Activated CD4-positive, alpha-beta T cell treated with anti-CD3 and anti-CD28 coated beads, Interleukin-2, amount 10 ng/mL, durations not matched to agents 24 days and 14 days (primary cell): ENCODE measurements at places on chromosomes 12 and 14.
A peak's percentile ranks its signal among the peaks of the same experiment; 100 is the strongest.

- no peak for DNase-seq
These were observed 124.8 kb upstream of the NOS1 start for GRCh38 chr12:117485984-117486839.

- no peak for DNase-seq
These were observed 71.3 kb downstream of the PHLDA1 start for GRCh38 chr12:75960086-75960910.

GRCh38 chr14:20680843-20681347, 3.5 kb upstream of the RNASE4 start:
- no peak for DNase-seq

- no peak for DNase-seq
These were observed 67.4 kb downstream of the CLIP1 start for GRCh38 chr12:122354958-122355641.

DNA sequence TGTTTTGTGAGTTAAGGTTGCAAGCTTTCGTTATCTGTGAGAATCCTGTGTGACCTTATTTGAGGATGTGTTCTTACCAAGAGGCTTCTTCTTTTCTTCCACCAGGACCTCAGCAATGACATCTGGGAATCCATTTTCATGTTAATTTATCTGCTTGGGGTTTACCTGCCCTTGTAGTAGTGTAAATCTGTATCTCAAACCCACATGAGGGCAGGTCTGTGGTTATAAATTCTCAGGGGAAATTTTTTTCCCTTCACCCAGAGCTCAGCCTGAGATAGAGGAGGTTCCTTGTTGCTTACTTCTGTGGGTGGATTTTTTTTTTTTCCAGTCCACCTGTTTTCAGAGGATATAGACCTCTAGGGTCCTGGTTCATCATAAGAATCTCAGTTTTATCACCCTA, 70.8 kb downstream of the AKAP6 start:
- DNase-seq: no peak

GRCh38 chr14:67863223-67863622, 43.6 kb downstream of the RAD51B start:
- DNase-seq: no peak

DNA sequence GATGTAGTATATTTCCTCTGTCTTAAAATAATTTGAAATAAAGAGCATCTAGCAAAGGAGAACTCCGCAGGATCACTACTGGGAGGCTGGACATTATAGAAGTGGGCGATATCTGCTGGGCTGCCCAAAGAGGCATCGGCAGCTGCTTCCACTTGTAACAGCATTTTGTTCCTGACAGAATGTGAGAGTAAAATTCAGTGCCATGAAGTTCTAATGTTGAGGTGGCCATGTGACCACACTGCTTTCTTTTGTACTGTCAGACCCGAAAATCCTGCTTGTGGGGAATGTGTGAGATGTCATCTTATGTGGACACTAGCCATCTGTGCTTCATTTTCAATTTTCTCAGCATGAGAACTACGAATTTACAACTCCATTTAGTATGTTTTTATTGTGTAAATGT, 151.9 kb downstream of the ACSS3 start:
- DNase-seq: no peak

DNA sequence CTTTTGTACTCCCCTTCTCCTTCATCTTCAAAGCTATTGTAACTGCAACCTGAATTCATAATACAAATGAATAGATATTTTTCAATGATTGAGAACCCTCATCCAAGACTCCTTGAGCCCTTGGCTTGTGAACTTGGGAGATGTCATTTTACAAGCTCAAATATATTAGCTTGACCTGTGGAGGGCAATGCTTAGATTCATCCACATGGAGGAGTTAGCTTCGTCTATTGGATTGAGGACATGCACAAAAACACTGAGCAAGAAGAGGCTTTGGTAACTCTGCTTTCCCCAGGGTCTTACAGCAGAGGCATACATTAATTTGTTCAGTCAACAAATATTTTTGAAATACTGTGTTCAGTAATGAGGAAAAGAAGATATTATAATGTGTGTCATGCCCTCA, 101.1 kb downstream of the OTOGL start:
- DNase-seq: no peak

DNA sequence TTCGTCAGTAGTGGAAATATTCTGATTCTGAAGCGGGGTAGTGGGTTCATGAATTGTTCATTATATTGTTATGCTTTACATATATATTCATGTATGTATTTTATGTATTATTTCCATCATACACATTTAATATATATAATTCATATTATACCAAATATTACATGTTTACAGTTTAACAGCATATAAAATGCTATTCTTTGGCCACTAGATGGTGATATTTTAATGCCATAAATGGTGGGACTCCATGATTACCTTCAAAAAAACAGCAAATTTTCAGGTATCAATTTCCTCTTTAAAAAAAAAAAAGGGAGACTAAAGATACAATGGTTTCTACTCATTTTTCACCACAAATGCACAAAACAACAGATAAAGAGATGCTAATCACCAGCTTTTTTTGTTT, 41.0 kb downstream of the BDKRB1 start:
- DNase-seq: no peak

- DNase-seq: no peak
These were observed 132.7 kb upstream of the EEA1 start for GRCh38 chr12:93061473-93062419.

DNA sequence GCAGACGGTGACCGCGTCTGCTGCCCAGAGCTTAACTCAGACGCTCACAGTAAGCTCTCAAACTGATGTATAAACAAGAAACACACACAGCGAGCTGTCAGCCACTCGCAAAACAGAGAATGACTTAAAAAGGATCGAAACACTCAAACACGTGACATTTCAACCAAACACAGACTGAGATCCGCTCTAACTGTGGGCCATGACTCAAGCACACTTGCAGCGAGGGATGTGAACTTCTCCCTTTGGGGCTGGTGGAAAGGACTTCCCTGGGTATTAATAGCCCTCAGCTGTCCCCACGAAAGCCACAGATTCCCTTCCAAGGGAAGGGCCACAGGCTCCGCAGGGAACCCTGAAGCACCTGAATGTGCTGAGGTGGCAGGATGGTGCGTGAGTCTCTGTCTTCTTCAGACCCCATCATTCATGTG, 29.1 kb downstream of the CCDC88C start:
- peak; percentile 83 for DNase-seq

- DNase-seq: no peak
These were observed 9.2 kb downstream of the SERPINA9 start for GRCh38 chr14:94466706-94467370.

GRCh38 chr12:1605129-1606020, 11.0 kb upstream of the FBXL14 start:
- peak; percentile 90 for DNase-seq

GRCh38 chr12:47160316-47161244, 80.8 kb upstream of the AMIGO2 start:
- DNase-seq: no peak

DNA sequence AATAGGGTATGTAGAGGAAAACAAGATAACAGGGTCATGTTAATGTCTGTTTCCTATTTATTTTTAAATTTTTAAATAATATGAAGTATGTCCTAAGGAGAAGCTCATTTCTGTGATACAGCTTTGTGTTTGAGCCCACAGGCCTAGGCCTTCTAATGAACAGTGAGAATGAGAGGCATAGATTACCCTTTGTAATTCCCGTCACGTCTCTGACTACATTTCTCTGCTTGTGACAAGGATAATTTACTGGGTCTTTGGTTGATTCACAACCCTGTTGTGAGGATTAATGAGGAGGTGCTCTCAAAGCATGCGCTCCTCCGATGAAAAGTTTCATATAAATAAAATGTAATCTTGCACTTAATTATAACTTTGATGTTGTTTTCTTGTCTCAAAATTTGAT, 56.1 kb downstream of the SYT10 start:
- DNase-seq: no peak

GRCh38 chr12:89765959-89766824, 57.6 kb upstream of the ATP2B1 start:
- DNase-seq: no peak

GRCh38 chr14:53875324-53875897, 81.2 kb downstream of the BMP4 start:
- no peak for DNase-seq

GRCh38 chr12:105331805-105332251, 1.3 kb downstream of the C12orf75 start:
- DNase-seq: peak; percentile 85

- no peak for DNase-seq
These were observed 34.1 kb downstream of the TMCC3 start for GRCh38 chr12:94616203-94616729.

DNA sequence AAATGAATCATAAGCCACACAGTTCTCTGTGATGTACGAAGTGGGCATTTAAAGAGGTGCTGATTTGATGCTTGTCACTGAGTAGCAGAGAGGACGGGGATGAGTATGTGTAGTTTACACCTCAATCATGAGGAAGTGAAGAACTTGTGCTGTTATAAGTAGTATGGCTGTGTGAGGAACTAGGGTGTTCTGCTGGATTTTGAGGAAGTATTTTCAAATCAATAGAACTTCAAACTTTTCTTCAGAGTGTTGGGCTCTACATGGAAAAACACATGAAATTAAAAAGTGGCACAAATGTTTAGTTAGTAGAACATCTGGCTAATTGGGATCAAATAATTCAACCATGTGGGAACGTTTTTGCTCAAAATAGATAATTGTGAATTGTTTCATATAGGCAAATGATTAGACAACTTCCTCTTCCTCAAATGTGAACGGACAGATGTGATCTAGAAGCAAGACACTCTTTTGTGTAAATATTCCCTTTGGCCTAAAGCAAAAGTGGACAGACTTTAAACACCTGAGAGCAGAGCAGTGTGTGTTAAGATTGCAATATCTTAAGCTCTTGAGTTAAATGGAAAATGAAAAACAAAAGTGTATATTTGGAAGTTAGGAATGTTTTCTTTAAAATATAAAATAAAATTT, 168.5 kb downstream of the NAV3 start:
- no peak for DNase-seq

DNA sequence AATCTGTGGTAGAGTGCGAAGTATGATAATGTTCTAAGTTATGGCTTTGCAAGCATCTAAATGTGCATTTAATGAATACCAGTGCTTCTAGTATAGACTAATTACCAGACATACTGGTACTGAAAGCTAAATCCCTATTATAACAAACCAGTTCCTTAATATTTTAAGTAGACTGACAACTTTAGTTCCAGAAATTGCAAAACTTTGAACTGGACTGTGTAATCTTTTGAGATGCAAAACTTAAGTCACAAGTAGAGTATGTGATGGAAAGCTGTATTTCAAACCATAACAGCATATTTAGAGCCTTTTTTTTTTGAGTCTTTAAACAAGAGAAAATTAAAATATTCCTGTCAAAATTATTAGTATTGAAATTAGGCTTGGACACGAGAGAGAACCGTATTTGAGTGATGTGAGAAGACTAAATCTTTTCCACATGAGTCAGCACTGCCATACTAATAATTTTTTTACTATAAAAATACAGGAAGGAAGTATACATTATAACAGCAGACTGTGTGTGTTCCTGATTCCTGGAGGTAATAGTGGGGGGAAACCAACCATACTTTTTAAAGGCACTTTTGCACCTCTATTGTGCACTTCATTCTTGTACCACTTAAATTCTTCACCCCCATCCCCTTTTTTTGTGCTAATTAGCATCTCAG, 45.5 kb downstream of the PPM1A start:
- DNase-seq: no peak
